ENCODE measurements at places on chromosomes 13 and 19. TPM values are rescaled to one million over a fixed set of nuclear protein-coding genes. Genes with fewer than 3 reads are reported as not detected.

- no peak for DNase-seq
These were observed 156.3 kb upstream of the TSHZ3 start for GRCh38 chr19:31505596-31505910.

- no peak for DNase-seq
These were observed 12.9 kb upstream of the TPT1 start for GRCh38 chr13:45353895-45354294.

Gene ZNF541
- polyA plus RNA-seq, result 0.05 TPM

DNA sequence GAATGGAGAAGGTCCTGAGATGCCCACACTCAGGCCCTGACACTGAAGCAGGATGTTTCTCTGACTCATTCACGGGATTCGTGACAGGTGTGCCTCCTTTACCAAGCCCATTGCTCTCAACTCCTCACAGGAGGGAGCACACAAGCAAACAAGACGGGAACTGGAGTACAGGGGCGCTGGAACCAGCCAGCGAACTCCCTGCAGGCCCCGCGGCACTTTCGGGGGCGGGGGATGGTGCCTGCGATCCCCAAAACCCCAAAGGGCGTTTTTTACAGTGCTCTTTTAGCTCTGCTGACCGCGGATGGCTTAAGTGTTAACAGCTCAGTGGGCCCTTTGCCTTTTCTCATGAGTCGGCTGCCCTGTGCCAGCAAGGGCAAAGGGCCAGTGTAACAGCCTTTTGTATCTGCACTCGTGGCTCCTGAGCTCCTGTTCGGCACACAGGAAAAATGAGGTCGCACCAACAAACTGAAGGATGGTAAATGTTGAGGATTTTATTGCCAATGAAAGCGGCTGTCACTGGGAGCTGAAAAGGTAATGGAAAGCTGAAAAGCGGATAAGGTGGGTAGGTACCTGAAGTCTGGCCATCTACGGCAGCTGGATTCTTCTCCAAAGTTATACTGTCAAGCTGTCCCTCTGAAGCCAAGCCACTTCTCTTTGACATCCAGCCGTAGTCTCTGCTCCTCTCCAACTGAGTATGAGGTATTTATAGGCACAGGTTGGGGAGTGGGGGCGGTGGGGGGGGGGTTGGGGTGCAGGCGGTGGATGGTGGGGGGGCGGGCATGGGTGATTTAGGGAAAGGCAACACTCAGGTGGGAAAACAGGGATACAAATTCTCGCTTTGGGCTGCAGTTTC lies 65.0 kb upstream of the TRPC4 start:
- DNase-seq, result no peak

Gene FFAR1
- not detected for polyA plus RNA-seq

Gene SERP2
- not detected for polyA plus RNA-seq

DNA sequence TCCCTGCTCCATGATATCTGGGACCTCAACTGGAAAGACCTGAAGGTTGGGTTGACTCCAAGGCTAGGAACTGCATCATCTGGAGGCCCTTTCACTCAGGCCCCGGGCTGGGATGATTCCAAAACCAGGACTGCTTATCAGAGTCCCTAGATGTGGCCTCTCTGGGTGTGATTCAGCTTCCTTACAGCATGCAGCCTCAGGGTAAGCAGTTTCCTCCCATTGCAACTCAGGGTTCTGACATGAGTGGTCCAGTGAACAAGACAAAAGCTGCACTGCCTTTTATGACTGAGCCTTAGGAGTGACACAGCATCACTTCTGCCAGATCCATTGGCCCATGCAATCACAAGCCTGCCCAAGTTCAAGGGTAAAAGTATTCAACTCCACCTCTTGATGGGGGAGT lies 502.8 kb downstream of the COG6 start:
- DNase-seq, result no peak

Gene ATP7B
- 6.6 TPM for polyA plus RNA-seq

Gene IZUMO2
- not detected for polyA plus RNA-seq

Gene YJEFN3
- 14.4 TPM for polyA plus RNA-seq

- no peak for DNase-seq
These were observed 695.3 kb downstream of the DIAPH3 start for GRCh38 chr13:59468396-59468795.

Gene MUC16
- 0.26 TPM for polyA plus RNA-seq

GRCh38 chr13:31138515-31138914 lies 23.2 kb downstream of the HSPH1 start:
- DNase-seq, result no peak

GRCh38 chr13:113848431-113849260 lies 15.2 kb downstream of the GAS6 start:
- no peak for DNase-seq

DNA sequence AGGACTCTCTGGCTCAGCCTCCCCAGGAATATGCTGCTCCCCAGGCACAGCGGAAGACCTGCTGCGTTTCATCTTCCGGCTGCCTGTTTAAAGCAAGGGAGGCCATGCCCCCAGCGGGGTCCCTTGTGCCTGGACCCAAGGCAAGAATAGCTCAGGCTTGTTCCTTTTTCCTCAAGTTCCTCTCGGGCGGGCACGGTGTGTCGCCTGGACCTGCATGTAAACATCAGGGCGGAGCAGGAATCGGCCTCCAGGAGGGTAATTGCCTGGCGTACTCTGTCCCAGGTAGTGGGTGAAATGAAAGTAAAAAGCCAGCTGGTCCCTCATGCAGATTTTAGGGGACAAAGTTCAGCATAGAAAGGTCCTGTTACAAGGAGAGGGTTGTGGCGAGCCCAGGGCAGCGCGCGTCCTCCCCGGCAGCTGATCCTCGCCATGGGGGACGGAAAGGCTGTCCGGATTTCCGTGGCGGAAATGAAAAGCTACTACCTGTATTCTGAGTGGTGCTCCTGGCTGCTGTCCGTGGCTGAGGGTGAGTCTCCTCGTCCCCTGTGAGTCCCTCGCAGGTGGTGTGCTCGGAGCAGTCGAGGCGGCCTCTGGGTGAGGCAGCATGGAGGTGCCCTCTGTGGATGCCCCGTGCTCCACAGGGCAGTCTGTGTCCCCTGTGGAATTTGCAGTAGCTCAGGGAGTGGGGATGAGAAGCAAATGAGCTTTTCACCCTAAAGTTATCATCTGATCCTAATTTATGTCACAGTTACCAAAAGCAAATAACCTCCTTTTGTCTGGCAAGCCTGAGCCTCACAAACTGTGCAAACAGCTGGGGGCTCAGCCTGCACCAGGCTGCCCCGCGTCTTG lies 16.2 kb downstream of the MCF2L start:
- DNase-seq, result no peak

Gene DAND5
- 0.18 TPM for polyA plus RNA-seq

Gene CEACAM7
- polyA plus RNA-seq, result not detected

Gene AMH
- 1.5 TPM for polyA plus RNA-seq

Gene C19orf67
- polyA plus RNA-seq, result not detected

Gene ZFR2
- not detected for polyA plus RNA-seq

DNA sequence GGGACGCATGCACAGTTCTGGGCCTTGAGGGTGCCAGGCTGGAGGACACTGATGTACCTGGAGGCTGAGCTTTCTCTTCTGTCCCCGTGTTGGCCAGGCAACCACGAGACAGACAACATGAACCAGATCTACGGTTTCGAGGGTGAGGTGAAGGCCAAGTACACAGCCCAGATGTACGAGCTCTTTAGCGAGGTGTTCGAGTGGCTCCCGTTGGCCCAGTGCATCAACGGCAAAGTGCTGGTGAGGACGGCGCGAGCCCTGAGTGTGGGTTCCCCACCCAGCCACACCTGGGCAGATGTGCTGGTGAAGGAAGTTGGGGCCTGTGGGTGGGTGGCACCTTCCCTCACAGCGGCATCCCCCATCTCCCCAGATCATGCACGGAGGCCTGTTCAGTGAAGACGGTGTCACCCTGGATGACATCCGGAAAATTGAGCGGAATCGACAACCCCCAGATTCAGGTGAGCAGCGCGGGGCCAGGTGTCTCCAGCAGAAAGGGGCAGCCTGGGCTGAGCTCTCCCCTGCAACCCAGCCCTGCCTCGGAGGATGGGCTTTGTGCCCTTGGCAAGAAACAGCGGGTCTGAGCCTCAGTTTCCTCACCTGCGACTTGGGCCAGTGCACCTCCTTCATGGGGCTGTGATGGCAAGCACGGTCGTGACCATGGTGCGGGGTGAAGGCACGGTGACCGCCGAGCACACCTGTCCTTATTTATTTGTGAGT lies 26.2 kb downstream of the CCDC8 start:
- no peak for DNase-seq

- no peak for DNase-seq
These were observed 1262.7 kb upstream of the MIR17HG start for GRCh38 chr13:90084684-90085290.

DNA sequence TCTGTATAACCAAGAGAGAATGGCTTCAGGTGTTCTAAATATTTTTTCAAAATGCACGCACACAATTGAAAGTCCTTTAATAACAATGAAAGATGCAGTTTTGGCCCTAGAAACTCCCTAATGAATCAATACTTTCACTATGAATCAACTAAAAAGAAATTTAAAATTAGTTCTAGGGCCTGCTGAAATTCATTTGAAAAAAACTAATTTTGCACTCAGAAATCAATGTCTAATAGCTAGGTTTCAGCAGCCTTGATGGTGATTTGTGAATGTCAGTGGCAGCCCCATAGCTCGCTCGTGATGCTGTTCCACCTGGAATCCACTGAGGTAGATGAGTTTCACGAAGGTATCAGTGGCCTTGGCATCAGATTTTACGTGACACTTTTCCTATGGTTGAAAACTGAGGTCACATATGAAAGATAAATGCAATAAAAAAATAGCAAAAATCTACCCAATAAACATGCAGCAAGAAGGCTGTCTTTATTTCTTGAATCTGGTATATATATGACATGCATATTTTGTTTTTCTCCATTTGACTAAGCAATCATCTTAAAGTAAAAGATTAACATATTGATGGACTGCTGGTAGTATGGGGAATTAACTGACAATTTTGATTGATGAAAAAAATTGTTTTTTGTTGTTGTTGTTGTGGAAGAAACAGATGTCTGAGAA lies 141.0 kb downstream of the AKAP11 start:
- DNase-seq, result no peak

- DNase-seq, result peak; percentile 70
These were observed 39.7 kb downstream of the THSD1 start for GRCh38 chr13:52366291-52366690.

- DNase-seq, result no peak
These were observed 43.8 kb downstream of the SERP2 start for GRCh38 chr13:44417446-44417845.

DNA sequence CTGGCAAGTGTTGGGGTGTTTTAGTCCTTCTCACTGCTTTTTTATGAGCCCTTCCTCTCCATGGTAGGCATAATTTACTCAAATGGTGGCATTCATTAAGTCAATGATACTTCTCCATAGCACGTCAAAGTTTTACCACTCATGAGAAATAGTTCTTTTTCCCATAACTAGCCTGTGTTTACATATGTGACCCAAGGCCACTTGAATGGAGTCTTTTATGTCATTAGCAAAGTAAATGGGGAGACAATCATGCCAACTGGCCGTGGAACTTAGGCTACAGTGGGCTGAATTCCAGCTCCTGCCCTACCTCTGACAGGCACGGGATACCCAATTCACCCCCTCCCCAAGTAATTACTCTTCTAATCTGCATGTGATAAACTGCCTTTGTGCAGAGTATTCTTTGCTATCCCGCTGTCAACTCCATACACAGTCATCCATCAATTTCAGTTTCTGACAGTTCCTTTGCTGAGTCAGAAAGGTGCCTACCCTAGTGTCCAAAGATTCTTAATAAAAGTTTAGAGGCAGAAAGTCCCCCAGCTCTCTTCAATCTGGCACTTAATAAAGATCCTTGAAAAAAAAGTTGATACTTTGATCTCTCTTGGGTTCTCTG lies 16.9 kb downstream of the PROSER1 start:
- DNase-seq, result no peak

DNA sequence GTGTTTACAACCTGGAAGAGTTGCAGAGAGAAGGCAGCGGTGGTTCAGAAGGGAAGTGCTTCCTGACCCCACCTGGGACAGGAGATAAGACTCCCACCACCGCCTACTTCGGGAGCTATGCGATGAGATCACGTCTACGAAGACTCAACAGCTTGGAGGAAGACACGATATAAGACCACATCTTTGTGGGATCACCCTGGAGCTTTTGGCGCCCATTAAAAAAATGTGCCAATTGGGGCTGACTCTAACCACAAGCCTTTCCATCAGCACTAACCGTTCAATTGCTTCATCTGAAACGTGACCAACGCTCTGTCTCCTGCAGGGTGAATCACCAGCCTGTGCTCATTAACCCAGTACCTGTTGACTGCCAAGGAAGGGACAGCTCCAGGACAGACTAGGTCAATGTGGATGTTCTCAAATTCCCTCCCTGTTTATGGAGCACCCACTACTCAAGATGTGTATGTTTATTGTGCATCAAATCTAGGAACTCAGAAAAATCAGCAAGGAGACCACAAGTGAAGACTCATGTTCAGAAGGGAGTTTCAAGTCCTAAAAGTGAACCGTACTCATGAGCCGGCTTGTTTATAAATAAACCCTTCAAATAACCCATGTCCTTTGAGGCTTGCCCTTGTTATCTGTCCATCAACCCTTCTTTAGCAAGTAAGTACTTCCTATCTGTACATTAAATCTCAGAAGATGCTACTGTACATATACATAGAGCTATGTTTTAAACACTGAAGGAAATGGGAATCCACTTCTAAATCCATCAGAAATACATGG lies 67.5 kb downstream of the LATS2 start:
- DNase-seq, result no peak

- DNase-seq, result no peak
These were observed 1210.7 kb upstream of the PCDH9 start for GRCh38 chr13:68440874-68441273.

DNA sequence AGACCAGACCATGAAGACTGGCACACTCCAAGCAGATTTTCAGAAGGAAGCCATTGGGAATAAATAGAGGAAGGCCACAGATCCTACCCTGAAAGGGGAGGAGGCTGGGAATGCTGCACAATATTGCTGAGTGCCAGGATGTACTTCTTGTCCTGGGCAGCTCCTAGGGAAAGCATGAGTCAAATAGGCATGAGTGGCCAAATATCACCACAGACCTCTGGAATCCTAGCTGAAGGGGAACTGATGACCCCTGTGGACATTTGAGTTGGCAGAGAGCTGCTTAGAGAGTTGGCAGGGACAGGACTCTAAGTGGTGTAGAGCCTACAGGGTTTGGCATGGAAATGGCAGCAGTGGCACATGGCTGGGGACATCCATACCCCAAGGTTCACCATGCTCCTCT lies 234.3 kb upstream of the TRPC4 start:
- no peak for DNase-seq

- DNase-seq, result no peak
These were observed 441.6 kb downstream of the TDRD3 start for GRCh38 chr13:60838581-60838980.

GRCh38 chr13:80695841-80696240 lies 354.9 kb upstream of the SPRY2 start:
- DNase-seq, result no peak

GRCh38 chr13:44309794-44310757 lies 63.5 kb upstream of the SERP2 start:
- no peak for DNase-seq

- DNase-seq, result no peak
These were observed 15.1 kb downstream of the PCDH8 start for GRCh38 chr13:52833296-52833875.
